ENCODE measurements at places on chromosomes 7 and 10.
A peak's percentile ranks its signal among the peaks of the same experiment; 100 is the strongest.

DNA sequence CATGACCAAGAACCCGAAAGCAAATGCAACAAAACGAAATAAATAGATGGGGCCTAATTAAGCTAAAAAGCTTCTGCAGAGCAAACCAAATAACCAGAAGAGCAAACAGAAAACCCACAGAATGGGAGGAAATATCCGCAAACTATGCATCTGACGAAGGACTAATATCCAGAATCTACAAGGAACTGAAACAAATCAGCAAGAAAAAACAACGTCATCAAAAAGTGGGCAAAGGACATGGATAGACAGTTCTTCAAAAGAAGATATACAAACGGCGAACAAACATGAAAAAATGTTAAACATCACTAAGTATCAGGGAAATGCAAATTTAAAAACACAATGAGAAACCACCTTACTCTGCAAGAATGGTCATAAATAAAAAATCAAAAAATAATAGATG is 35.3 kb upstream of the CACUL1 start:
- DNase-seq: no peak

DNA sequence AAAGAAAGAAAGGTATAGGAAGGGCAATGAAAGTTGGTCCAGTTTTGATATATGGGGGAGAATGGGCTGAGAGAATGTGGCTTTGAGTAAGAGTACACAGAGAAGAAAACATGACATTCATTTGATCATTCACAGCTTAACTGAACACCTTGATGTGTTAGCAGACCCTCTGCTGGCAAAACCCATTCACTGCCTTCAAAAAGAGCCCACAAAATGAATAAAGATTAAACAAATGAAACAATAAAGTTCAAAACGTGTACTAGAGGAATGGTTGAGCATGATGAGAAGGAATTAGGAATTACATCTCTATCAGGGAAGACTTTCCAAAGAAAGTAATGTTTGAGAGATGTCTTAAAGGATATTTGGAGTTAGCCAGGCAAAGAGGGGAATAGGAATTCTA is 2.1 kb downstream of the WEE2 start:
- no peak for DNase-seq

DNA sequence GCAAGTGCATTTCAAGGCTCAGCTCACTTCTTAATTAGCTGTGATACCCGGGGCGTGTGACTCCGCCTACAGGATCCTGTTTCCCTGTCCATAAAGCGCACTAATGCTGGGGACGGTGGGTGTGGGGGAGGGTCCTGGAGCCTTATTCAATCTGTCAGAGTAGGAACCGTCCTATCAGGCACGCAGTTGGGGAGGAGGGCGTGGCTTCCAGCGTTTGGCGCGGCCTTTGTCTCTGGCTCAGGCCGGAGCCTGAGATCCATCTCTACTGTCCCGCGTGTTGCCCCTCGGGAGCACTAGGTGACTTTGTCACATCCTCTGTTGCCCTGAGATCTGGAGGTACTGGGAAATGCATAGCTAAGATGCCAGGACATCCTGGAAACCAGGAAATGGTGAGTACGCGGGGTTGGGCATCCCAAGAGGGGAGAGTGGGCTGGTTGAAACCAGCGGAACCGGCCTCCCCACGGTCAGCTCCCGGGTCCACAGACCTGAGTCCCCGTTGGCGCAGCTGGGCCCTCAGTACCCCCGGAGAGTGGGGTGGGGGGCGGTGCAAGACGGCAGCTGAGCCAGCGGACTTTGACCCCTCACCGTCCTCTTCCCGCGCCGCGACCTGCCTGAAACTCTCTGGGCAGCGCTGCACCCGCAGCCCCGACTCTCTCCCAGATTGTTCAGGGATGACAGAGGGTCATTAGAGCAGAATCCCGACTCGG is 104.4 kb upstream of the ZNF92 start:
- no peak for DNase-seq

GRCh38 chr7:42262964-42263363 is 26.0 kb upstream of the GLI3 start:
- peak; percentile 64 for DNase-seq

- no peak for DNase-seq
Measured at GRCh38 chr10:129896860-129897200, 67.2 kb downstream of the EBF3 start.

DNA sequence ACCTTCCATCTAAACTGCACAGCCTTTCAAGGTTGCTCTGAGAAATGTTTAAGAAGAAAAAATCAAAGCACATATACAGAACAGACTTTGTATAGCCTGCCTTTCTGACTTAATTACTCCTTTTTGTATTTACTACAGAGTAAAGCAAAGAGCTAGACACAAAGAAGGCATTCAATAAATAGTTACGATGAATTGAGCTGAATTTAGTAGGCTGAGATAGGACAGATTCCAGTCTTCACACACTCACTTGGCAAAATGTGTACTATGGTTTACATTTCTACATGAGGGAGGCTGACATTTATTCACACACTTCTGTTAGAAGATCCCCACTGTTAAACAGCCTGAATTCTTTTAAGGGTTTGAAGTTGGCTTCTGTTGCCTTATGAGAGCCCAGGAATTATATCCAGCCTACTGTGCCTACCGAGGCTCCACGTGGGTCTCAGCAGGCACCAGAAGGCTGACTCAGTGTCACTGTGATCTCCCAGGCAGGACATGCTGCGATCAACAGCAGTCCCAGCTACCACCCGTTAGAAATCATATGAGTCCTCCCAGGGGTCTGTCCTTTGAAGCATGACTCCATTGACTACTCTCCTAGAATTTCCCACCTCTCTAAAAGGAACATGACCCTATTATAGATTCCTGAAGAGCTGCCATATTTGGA is 24.5 kb upstream of the SLC25A13 start:
- no peak for DNase-seq

- no peak for DNase-seq
Measured at GRCh38 chr7:40418983-40419382, 284.2 kb downstream of the SUGCT start.

DNA sequence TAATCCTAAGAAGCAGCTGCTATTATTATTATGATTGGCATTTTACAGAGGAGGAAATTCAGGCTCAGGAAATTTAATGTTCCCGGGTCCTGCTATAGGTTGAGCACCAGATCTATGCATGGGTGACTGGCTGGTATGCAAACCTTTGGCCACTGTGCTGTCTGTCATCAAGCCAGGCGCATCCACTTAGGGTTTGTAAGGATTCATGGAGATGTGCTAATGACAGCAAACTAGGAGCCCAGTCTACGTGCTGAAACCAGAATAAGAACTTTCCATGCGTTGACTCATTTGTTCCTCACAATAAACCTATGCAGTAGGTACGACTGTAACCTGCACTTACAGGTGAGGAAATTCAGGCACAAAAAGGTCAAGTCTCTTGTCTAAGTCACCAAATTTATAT is 64.5 kb upstream of the ZMIZ1 start:
- no peak for DNase-seq

DNA sequence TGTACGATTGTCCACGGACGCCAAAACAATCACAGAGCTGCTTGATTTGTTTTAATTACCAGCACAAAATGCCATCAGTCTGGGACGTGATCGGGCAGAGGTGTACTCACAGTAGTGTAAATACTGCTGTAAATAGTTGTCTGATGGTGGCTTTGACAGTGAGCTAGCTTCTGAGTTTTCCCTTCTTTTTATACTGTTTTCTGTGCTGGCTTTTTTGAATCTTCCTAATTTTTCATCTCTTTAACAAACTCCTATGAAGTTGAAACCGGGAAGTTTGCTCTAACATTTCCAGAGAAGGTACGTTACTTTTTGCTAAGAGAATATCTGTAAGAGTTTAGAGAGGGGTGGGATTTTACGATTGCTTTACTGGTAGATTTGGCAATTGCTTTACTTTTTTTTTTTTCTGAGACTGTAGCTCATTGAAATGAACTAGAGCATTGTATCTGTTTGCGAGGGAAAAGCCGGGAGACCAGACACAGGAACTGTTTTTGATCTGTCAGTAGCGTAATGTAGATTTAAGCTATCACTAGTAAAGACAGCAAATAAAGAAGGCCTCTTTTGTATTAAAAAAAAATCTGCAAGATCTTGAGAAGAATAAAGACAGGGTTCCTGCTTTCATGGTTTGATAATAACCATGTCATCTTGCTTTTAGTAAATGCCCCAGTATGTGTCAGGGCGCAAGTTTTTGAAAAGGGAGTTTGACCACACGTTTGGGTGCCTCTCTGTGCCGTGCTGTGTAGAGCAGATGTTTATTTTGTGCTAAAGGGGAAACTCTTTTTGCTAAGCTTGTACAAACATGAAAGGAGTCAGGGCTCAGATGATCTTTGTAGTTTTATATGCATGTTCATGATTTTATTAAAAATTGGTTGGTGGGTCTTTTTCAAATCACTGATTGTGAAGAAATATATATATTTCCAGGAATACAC is 712 bp downstream of the FOXP2 start:
- no peak for DNase-seq

GRCh38 chr7:39458061-39458745 is 108.0 kb upstream of the YAE1 start:
- DNase-seq: no peak

DNA sequence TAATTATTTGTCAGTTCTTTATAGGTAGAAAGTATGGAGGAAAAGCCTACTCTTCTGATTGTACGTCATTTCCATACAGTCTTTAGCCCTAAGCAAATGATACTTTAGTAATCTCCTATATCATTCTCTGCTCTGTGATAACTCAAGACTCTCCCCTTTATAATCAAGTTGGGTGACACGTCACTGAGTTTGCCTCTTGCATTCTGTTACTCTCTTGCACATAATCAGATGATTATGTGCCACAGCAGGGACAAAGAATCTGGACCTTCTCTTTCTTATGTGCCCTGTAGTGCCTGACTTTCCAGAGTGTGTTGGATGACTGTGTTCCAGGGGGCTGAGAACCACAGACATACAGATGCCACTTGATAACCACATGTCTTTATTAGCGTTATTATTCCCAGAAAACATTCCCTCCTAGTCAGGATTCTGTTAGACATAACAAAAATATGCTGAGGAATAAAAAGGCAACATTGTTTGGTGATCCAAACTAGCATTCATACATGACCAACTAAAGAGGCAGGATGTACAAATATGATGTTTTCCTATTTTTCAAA is 116.4 kb upstream of the HGF start:
- DNase-seq: no peak

DNA sequence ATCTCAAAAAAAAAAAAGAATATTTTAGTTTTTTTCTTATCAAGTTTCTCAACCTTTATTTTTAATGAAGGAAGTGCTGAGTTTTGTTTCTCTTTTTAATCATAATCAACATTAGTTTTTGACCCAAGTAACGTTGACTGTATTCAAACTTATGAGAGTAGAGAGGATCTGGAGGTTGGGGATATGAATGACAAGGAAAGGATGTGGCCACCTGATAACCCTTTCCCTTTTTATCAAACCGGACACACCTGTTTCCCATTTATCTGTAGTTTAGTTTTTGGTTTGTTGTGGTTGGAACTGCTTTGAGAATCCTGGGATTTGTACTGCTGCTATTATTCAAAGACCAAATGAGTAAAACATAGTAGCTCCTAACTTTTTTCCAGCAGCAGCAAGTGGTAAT is 38.6 kb downstream of the HACD1 start:
- DNase-seq: no peak

DNA sequence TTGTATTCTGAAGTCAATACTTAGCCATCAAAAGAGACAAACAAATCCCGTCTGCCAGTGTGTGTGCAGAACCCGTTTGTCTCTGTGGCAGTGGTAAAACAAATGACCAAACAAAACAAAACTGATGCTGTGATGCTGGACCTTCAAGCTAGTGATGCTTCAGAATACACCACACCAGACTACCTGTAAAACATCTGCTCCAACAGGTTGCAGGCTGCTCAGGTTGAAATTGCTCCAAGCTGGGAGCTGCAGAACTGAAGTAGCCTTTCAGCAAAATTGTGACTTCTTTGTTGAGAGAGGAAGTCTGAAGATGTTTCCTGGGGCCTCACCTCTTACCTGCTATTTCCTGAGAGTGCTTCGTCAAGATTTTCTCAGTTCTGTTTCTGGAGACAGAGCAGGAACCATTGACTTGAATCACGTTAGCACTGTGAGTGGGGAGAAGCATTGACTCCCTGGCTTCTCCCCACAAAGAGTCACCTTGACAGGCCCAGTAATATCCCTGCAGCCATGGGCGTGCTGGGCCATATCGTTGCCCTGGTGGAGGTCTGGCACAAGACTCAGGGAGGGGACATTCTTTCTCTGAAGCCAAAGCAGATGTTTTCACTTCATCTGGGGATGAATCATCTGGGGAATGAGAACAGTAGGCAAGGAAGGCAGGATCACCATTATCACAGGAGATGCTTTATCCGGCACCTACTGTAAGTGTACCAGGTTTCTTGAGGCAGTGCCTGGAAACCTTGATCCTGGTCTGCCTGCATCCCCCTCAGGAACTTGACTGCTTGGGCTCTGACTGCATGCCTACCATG is 80.2 kb downstream of the RBM20 start:
- DNase-seq: no peak

DNA sequence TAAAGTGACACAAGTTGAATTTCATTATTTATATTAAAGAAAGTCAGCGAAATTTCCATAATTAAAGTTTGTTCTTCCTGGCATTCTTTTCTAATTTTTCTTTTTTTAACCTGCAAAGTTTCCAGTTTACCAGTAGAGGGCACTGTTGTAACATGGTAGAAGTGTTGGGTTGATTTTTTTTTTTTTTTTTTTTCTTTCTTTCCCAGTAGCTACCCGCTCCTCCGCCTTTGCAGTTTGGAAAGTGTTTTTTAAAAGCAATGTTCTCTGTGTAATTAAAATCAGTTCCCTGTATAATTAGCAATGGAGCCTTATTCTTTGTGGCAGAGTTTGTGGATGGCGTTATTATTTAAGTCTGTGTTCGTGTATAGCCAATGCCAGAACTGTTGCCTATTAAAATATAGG is 53.7 kb downstream of the TAF3 start:
- DNase-seq: no peak

- peak; percentile 56 for DNase-seq
Measured at GRCh38 chr10:3472287-3473051, 299.9 kb upstream of the PITRM1 start.

GRCh38 chr7:30526163-30526562 is 21.5 kb upstream of the GGCT start:
- DNase-seq: no peak

GRCh38 chr7:78081888-78082287 is 283.3 kb downstream of the PHTF2 start:
- no peak for DNase-seq

- DNase-seq: no peak
Measured at GRCh38 chr10:30600005-30600404, 29.5 kb downstream of the LYZL2 start.

Data from stromal cell of bone marrow (primary cell).